ENCODE measurements at places on chromosomes 3 and 15.

- DNase-seq, result no peak
Measured at GRCh38 chr3:126346466-126346865, 10.7 kb downstream of the KLF15 start.

DNA sequence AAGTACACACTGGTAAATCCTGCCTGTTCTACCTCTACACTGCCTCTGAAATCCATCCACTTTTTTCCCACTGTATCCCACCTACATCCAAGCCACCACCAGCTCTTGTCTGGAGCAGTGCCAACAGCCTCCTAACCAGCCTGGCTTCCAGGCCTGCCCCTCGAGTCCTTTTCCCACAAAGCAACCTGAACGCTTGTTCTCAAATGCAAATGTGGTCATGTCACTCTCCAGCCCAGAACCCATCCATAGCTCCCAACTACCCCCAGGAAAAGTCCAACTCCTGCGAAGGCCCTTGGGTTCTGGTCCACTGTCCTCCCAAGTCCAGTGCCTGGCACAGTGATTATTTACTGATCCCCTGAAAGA is 83.8 kb downstream of the SEMA5B start:
- DNase-seq, result no peak

DNA sequence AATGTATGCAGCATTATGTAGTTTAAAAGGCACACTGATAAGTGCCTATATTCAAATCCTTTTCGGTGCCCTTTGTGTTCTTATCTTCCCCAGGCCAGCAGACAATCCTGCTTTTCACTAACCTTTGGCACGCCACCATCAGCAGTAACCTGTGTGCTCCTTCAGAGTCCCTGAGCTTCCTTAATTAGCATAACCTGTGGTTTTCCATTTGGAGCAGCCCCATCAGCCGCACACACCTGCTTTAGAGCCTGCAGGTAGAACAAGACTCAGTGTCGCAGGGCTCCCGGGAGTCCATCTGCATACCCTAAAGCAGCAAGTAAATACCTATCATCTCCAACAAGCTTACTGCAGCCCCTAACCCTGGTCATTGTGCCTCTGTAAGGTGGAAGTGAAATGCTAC is 755.1 kb downstream of the ROBO2 start:
- no peak for DNase-seq

- no peak for DNase-seq
Measured at GRCh38 chr3:115099986-115100571, 47.0 kb downstream of the ZBTB20 start.

DNA sequence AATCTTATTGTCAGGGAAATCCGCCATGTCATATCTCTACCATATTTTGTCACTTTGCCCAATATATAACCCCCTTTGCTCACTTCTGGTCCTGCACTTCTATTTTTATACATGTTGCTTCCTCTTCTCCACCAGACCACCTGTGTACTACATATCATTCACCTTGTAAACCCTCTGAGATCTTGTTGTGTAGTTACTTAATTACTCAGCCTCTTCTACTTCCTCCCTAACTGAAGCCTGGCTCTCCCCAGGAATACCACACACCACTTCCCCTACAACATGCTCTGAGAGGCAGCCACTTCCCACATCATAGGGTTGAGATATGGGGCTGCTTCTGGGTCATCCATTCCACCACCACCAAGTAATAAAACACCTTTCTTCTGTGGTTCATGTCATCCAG is 10.0 kb downstream of the HEXA start:
- DNase-seq, result no peak

GRCh38 chr3:100737334-100737733 is 28.0 kb downstream of the TFG start:
- no peak for DNase-seq

DNA sequence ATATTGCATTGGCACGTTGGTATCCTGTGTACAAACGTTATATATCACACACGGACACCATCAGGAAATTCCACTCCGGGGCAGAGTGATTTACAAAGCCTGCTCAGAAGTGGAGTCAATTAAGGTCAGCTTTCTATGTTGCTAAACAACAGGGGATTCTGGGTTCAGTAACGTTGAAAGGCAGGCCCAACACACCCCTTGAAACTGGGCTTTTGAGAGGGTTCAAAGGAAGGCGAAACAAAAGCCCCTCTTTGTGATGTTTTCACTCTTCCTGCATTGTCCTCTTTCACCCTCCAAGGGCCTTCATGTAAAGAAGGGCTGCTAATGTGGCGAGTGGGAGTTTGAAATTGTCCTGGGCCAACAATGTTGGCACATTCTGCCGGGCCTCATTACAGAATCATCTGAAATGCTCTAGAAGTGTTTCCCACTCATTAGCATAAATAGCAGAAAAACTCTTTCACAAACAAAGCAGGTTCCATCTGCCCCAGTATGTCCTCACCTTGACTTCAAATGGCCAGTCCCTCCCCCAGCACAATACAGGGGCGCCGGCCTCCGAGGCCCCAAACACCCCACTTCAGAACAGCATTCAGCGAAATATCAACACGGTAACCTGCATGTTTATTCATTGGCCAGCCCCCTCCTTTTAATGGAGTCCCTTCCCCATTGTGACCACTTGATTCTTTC is 76.4 kb downstream of the HES1 start:
- no peak for DNase-seq

- DNase-seq, result no peak
Measured at GRCh38 chr3:117193390-117193789, 483.8 kb downstream of the TUSC7 start.

DNA sequence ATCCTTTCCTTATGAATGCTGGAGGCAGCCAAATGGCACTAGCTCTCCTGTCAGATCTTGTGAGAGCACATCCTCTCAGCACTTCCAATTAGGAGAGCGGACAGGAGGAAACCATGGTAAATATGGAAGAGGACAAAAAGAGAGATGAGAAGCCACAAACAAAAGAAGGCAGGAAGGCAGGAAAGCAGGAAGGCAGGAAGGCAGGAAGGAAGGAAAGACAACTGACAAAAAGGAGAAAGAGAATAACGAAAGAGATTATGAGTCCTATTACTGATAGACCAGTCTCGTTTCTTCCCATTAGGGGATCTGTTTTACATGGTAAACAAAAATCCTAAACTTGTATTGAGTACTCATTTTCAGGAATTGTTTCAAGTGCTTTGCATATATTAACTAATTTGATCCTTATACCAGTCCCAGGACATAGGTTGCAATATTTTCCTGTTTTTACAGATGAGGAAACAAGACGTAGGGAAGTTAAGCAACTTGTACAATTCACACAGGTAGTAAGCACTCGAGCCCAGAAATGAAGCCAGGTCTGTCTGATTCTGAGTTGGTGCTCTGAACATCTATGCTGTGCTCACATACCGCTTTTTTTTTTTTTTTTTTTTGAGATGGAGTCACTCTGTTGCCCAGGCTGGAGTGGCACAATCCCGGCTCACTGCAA is 4.2 kb downstream of the BCL2A1 start:
- DNase-seq, result no peak

GRCh38 chr3:134018406-134018805 is 11.3 kb downstream of the SLCO2A1 start:
- no peak for DNase-seq

DNA sequence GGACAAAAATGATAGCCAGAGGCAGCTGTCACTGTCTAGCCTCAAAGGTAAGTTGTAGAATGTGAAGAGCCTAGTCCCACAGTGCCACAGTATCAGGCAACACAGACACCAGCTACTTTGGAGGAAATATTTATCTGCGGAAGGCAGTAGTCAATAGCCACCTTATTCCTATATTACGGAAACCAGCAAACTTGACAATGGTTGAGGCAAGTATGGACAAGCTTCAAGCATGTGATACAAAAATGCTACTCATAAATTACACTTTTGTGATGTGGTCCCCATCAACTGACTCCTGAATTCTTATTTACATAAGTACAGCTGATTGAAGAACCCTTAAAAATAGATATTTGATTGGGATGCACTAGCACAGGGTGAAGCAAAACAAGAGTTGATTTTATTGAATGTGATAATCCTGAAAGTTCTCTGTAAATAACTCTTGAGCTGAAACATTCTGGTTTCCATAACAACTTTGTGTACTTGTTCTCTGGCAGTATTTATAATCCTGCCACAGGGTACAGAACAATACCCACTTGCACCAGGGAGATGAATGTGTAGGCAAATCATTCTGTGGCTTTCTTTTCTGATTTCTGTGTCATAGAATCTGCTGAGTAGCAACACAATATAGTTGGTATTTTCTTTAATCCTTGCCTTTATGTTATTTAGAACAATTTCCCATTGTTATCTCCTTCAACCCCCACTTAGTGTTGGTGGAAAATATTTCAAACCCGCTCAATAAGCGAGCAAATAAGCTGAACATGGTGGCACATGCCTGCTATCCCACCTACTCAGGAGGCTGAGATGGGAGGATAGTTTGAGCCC is at the start of gene ANKUB1:
Gene ANKUB1 (minus strand): TSS at position 103 of the 819 bp plus-strand sequence. CDS start 188 bp downstream, outside the sequence.
- no peak for DNase-seq

DNA sequence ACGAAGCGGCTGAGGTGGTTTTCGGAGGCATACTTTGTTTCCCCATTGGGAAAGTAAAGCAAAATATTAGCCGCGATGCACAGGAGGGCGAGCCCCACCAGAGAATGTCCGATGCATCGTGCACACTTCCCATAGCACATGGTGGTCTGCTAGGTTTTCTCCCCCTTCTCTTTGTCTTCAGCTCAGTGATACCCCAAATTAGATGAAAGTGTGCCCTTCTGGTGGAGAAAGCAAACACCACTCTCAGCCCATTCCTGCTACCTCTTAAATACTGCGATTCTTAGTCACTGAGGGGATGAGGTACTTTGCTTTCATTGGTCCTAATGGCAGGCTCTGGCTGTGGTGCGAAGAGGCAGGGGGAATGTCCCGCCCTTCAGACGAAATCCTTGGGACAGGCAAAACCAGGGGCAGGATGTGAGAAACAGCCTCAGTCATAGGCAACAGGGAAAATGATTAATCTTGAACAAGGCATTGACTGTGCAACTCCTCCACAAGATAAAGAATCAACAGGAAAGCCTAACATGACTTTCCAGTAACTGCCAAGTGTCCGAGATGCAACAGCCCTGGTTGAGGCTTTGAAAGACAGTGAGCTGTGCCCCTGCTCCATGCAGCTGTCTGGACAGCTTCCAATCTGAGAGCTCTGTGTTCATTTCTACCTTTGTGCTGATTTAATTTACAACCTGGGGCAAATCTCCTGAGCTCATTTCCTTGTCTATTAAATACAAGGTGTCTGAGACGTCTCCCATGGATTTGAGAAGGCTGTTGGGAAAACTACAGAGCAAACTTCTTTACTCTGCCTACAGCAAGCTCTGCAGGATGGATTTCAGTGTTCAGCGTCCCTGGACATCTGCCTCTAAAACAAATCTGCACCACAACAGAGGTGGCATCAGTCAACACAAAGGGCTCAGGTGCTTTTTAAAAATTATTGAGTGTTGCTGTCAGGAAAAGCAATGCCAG is at the start of gene TM4SF1:
Gene TM4SF1 (minus strand): TSS at position 242 of the 957 bp plus-strand sequence. CDS start 102 bp downstream, at position 140.
- DNase-seq, result no peak

DNA sequence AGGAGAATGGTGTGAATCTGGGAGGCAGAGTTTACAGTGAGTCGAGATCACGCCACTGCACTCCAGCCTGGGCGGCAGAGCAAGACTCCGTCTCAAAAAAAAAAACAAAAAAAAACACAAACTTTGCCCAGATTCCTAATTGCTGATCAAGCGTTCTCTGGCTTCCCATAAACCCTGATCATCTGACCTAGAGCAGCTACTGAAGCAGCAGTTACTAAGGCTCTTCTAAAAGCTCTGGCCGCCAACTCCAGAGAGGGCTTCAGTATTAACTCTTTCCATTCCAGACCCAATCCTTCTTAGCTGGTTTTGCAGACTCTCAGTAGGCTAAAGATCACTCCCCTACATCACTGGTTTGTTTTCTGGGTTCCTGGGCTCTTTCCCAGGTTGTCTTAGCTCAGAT is 201.6 kb downstream of the IGSF11 start:
- DNase-seq, result no peak

DNA sequence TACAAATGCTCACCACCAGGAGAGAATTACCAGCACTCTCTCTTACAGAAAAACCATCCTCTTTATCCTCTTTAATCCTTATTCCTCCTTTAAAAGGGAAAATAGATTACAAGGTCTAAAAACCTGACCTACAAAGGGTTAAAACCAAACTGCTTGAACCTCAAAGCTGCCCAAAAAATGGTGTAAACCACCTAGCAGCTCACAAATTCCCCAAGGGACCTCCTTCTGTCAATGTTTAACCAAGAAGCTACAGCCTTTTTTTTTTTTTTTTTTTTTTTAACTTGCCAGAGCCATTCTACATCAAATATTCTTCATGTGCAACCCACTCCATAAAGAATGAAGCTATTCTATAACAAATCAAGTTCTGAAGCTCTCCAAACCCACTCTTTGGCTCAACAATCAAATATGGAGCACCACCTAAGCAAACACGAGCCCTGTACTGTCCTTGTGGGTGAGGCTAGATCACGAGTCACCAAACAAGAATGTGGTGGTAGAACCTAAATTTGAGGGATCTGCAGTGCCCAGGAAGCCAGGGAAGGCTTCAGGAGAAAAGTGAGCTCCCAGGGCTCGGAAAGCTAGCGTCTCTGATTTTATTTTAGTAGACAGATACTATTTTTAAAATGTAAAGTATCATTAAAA is 20.1 kb downstream of the OSBPL10 start:
- DNase-seq, result no peak

DNA sequence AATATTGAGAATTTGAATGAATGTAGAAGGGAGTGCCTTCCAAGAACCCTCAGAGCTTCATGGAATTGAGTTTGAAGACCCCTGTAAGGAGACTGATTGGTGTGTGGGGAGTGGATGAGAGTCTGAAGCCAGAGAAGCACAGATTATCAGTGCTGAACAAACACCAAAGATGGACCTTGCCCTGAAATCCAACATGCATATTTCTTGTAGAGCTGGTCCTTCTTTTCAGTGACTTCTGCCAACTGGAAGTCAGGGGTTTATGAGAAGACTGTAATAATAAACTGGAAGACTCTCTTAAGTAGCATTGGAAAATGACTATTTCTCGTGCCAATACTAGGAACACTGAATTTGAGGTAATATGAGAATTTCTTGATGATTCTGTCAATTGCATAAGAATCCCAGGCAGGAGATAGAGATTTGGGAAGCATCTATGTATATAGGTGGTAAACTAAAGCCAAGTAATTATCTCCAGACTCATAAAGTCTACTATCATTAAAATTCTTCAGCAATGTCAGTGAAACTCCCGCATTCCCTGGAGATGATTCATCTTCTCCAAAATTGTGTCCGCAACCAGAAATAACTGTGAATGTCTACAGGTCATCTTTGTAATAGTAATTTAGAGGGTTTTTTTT is 213.8 kb downstream of the IL5RA start:
- no peak for DNase-seq

All from activated CD8-positive, alpha-beta memory T cell treated with anti-CD3 and anti-CD28 coated beads, Interleukin-2, amount 50 U/mL, for 4 hours (primary cell).